ENCODE measurements at places on chromosomes 2 and 18.
A peak's percentile ranks its signal among the peaks of the same experiment; 100 is the strongest.

- DNase-seq: no peak
Observed at GRCh38 chr2:20724500-20725053, 57.6 kb downstream of the GDF7 start.

- DNase-seq: peak; percentile 30
Observed at GRCh38 chr2:226885769-226886435, 50.0 kb downstream of the RHBDD1 start.

DNA sequence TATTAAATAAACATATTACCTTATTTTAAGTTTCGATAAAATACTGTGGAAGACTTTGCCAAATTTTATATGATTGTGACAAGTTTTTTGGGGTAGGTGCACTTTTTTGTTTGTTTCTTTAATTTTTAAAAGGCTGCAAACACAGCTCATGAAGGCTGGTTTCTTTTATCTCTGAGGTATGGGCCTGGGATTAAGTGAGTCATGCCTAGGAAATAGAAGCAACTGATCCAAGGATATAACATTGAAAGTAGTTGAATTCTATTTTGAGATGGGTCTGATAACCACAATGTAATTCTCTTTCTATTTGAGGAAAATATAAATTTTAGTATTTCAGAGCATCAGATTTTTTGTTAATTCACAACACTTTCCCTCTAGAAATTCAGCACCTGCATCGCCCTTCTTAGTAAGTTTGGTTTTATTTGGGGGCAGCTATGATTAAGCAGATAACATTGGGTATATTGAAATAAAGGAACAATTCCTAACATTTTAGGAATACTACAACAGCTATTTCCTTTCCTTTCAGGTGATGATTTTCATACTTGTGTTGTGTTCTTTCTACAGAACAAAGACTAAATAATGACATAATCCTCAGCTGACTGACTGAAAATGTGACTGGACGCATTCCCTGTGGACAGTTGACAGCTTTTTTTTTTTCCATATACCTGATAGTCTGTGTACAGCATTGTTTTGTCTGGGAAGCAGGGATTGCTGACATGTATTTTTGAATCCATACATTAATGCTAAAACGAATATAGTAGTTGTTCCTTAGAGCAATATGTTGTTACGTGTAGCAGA lies 16.8 kb downstream of the RBM45 start:
- no peak for DNase-seq

DNA sequence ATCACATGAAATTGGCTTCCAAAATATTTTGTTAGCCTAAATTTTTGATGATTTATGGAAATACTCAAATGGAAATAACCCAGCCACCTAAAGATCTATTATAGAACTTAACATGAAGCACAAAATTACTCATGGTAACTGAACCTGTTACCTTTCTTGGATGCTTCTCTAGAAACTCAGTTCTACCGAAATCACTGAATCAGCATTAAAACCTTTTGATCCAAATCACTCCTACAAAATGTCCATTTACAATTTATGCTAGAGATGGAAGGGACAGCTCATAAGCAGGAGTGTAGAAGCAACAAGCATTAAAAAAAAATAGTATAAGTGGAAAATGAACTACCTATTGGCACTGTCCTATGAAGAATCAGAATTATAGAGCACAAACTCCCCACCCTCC lies 2.1 kb downstream of the PRPF40A start:
- DNase-seq: no peak

DNA sequence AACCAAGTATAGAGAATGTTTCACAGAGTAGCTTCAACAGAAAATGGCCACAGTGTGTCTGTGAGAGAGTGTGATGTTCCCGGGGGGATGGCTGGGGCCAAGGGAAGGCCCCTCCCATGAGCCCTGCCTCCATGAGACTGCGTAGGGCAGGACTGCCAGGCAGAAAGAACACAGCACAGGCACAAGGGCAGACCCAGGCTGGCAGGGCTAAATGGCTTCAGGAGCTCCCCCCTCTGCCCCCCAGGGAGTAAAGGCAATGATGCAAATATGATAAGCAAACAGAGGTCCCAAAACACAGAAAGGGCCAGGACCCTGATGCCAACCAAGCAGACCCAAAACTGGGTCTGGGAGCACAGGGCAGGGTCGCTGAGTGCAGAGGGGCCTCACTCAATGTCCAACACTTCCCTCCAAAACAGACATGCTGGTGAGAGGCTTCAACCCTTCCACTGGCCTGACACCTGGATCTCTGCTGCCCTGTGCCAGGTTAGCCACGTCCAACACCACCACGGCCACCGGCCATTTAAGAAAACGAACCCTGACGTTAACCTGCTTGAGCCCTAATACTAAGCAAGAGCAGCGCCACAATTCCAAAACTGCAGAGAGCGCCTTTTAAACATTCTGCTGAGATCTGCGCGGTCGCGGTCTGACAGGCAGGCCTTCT lies 90.3 kb downstream of the HDAC4 start:
- DNase-seq: no peak

DNA sequence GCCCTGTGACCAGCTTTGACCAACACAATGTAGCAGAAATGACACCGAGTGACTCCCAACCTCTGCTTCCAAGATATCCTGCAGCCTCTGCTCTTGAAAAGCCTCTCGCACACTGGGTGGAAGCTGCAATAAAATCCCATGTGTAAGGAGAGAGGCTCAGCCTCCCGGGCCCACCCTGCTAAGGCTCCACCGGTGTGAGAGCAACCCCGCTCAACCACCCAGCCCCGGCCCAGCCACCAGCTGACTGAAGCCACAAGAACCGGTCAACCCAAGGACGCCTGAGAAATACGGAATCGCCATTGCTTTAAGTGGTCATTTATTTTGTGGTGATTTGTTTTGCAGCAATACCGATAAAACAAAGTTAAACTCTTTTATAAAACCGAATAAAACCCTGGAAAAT lies 452.8 kb upstream of the SMIM21 start:
- no peak for DNase-seq

DNA sequence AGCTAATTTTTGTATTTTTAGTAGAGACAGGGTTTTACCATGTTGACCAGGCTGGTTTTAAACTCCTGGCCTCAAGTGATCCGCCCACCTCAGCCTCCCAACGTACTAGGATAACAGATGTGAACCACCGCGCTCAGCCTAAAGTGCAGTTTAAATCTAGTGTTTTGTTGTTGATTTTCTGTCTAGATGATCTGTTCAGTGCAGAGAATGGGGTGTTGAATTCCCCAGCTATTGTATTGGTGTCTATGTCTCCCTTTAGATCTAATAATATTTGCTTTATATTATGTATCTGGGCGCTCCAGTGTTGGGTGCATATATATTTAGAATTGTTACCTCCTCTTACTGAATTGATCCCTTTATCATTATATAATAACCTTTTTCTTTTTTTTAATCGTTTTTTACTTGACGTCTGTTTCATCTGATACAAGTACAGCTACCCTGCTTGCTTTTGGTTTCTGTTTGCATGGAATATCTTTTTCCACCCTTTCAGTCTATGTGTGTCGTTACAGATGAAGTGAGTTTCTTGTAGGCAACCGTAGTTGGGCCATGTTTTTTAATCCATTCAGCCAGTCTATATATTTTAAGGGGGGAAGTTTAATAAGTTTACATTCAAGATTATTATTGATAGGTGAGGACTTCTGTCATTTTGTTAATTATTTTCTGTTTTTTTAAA lies 34.3 kb downstream of the GALM start:
- DNase-seq: no peak

DNA sequence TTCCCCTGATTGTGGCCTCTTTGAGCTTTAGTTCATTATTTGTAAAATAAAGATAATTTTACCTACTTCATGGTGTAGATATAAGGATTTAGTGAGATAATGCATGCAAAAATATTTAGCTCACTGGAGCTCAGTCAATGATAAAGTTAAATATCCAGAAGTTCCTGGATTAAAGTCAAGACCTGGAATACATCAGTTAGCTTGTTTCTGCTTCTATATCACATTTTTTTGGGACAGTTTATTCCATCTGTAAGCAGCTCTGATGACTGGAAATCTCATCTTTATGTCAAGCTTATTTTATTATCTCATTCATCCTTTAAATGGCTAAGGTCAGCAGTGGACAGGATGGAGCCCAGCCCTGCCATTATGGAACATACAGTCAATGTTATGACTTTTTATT lies 152.0 kb downstream of the EVA1A start:
- no peak for DNase-seq

- no peak for DNase-seq
Observed at GRCh38 chr2:12501469-12502158, 215.1 kb upstream of the TRIB2 start.

GRCh38 chr2:161990741-161991140 lies 83.3 kb downstream of the DPP4 start:
- DNase-seq: peak; percentile 85

GRCh38 chr2:173962583-173963110 lies 2.5 kb downstream of the SP3 start:
- DNase-seq: no peak

DNA sequence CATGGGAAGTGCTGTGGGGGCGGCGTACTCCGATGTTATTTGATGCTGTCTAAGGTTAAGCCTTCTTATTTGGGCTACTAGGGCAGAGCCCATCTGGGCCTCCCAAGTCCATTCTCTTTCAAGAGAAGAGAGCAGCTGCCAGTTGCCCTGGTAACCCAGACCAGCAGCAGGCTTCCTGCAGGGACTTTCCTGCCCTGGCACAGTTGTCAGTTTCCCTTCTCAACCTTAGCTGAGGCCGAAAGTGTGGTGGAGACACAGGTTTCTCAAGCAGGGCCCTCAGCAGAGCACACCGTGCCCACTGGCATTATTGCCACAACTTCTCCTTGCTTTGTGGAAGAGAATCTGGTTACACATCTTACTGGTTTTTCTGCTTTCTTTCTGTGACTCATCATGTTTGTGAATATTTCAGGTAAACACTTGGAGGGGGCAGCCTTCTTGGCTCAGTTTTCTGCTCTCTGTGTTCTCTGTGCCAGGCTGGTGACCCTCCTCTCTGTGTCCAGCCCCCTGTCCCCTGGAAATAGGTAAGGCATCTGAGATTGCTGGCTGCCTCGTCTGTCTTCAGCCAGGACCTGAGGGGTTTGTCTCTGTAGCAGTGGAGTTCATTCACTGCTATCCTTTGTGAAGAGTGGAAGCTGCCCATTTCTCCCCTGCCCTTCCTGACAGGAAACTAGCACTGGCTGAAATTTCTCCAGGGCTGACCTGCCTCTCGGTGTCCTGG lies 111.0 kb downstream of the B3GNT2 start:
- peak; percentile 54 for DNase-seq

DNA sequence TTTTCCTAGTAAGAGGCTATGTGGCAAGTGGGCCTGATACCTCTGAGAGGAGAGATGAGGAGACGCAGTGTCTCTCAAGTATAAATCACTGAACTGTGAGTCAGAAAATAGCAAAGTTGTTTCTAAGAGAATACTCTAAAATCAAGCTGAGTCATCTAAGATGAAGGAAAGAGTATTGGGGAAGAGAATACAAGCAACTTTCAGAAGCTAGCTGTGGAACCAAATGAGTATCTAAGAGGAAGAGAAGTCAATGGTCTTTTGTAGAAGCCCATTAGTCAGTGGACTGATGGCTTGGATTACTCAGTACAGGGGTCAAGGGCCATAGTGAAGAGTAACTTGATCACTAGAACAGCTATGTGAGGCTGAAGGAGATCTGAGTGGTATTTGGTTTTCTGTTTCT lies 2.7 kb upstream of the DCC start:
- peak; percentile 70 for DNase-seq

DNA sequence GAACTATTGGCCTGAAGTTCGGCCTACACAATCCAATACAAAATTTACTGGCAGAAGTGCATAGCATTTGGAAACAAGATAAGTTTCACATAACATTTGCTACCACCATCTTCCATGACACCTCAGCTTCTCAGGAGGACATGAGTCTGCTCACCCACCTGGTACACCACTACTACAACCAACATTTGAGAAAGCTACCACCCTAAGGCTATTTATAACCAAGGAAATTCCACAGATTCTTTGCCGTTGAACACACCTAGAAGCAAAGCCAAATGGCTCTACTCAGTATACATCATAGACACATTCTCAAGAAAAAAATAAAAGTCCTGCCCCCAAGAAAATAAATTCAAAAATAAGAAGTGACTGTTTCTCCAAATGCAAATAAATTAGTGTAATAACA lies 145.3 kb downstream of the SPAG16 start:
- DNase-seq: no peak

DNA sequence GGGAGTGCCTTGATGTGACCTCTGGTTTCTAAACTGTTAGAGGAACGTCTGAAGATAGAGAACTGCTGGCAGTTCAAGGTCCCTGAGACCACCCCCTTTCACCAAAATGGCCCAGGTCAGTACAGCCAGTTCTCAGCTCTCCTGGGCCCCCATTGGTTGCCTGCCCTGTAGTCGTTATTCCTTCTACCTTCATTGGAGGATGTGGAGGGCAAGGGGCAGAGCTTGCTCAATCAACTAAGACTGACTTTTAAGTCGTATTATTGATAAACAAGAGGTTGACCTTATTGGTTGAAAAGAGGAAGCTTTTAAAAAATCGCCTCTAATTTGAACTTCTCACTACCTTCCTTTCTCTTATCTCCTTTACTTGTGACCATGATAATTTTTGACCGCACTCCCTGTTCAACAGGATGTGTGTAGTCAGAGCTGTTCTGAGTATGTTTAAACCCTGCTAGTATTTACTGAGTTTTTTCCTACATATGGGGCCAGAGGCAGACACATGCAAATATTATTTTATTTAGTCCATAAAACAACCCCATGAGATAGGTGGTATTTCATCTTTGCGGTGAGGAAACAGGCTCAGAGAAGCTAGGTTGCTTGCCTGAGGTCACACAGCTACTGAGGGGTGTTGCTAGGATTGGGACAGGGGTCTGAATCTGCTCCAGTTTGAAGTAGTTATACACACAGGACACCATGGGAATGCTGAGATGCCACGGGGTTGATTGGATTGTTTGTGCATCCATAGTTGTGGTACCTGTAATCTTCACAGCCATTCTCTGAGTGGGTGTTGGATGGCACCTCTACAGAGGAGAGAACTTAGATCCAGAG lies 65.9 kb downstream of the TMEM247 start:
- no peak for DNase-seq

DNA sequence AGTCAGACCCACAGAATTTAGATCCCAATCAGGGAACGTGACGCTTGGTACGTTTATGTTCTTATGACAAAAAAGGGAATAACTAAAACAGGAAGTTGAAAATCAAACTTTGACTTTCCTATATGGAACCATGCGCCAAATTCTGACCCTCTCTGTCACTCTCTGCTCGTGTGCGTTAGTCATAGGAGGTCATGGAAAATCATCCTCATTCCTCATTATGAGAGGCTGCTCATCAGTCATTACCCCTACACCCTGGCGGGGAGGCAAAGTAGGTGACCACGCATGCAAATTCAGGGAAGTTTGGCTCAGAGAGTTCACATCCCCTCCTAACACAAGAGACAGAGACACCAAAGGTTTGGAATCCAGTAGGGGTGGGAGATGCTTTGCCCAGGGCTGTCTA lies 15.5 kb downstream of the IL1F10 start:
- DNase-seq: no peak

All from mesenchymal stem cell (in vitro differentiated cells and primary cell).